Stimulated activated CD4-positive, alpha-beta T cell treated with anti-CD3 and anti-CD28 coated beads, TNF-alpha, amount 100 ng/mL, for 1 hour (primary cell): ENCODE measurements at places on chromosomes 1 and 21.

- no peak for DNase-seq
These were observed 410.1 kb upstream of the LYPLAL1 start for GRCh38 chr1:218763538-218763937.

- no peak for DNase-seq
These were observed 10.9 kb upstream of the VAV3 start for GRCh38 chr1:107975851-107976250.

DNA sequence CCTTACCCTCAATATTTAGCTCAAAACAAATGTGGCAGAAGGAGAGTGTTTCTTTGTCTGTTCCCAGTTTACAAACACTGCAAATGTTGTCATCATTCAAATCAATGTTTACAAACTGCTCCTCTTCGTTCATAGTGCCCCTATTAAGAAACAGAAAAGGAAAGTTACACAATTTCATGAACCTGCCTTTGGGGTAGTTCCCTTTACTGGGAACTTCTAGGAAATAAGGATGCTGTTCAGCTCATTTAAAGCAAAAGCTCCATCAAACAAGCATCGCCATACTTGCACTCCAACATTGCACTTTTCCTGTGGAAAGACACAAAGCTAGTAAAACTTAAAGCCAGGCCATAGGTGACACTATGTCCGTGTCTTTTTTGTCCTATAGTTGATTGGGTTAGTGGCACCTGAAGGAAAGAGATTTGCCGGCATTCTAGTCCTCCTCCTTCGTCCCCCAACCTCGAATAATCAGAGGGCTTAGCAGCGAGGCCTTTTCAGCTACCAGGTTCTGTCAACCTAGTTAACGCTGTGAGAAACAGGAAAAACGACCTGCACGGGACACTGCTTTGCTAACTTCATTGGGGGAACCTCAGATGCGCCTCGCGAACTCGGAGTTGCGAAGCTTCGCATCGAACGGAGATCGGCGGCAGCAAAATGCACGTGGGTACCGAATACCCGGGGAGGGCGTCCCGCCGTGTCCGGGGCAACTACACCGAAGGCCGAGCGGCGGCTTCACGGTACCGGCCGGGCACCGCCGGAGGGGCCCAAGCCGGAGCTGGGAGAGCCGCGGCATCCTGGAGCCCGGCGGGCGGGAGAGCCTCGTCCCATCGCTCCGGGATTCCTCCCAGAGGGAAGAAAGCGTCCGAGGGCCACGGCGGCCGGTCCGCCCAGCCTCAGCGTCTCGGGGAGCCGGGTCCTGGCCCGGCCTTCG lies 706 bp downstream of the C21orf91 start:
- no peak for DNase-seq

DNA sequence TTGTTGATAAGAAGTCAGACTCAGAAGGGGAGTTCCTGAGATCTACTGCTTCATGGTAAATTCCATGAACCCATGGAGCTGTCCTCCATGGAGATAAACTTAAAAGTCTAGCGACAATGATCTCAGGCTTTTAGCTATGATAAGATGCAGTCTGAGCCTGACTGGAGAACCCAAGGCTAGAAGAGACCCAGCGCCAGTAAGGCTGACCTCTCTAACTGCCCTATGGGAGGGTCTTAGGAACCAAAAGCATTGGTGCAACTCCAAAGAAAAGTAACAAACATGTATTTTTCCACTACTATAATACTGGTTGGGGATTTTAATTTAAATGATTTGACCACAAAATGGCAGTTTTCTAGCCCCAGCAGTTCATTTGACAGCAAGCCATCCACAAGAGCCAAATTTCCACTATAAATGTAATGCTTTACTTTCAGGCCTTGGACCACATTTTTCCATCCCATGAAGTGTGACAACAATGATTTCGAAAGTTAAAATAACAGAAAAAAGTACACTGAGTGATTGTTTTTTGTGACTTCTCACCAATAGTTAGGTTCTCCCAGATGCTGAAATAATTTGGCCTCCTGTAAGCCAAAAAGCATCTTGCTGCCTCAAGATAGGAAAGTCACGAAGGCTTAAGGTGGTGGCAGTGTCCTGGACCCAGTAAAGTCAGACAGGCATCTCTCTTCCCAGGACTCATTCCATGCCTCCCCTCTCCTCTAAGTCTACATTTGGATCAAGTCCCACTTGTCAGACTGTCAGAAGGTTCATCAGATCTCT lies 43.1 kb upstream of the EXOSC10 start:
- DNase-seq: no peak

DNA sequence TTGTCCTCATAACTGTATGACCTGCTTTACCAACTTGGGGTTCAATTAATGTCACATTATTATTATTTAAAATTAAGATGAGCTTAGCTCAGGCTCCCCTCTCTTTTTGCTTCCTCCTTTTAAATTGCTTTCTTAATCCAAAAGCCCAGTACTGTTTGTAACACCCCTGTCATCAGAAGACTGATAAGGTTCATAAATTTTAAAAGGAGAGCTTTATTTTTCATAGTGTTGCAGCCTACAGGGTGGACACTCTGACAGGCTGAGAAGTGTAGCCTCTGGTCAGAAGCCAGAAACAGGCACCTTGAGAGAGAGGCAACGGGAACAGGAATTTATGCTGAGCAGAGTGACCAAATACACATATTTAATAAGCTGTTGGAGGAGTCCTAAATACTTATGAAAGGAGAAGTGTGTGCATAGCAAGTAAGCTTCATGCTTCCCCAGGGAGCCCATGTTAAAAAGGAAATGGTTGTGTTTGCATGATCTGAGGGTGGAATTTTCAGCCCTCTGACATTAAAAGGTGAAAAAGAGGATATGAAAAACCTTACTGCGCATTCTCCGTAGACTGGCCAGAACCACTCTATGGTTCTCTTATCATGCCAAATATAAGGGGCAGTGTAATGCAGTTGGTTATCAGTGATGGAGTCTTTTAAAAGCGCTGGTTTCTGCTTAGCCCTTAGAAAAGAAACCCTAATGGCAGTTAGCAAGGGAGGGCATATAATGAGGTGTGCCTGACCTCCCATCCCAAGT lies 30.5 kb upstream of the FGGY start:
- DNase-seq: no peak

- no peak for DNase-seq
These were observed 105.7 kb downstream of the NME7 start for GRCh38 chr1:169261884-169262283.

DNA sequence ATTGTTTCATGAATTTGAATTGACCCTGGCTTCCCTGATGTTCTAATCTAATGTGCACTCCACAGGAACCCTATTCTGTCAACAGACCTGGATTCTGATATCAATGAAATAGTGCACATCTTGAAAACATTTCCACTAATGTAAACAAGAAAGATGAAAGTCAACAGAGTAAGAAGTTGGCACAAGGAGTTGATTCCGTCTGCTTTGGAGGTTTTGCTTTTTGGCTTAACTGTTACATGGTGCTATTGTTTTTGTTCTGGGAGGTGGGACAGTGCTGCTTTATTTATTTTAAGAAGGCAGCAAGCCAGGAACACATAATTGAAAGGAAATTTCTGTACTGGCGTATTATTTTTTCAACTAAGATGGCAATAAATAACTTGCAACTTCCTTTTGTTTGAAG lies 73.3 kb downstream of the LEPR start:
- no peak for DNase-seq

DNA sequence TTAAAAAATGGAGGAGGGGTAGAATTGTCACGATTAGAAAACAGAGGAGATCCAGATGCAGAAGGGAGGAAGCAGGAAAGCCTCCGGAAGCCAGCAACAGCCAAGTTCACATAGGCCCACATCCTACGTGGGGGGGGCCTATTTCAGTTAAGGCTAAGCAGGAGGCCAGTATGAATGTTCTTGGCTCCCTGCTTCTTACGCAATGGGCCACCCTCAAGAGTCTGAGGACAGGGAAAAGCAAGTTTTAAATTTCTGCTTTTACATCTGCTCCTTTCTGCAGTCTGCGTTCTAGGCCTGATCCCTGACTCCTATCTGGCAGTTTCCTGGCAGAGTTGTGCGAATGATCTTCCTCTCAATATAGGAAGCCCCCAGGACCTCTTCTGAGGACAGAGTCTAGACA lies 30.6 kb downstream of the RABIF start:
- DNase-seq: no peak

- no peak for DNase-seq
These were observed 166.8 kb upstream of the GALNT2 start for GRCh38 chr1:229900220-229900619.

DNA sequence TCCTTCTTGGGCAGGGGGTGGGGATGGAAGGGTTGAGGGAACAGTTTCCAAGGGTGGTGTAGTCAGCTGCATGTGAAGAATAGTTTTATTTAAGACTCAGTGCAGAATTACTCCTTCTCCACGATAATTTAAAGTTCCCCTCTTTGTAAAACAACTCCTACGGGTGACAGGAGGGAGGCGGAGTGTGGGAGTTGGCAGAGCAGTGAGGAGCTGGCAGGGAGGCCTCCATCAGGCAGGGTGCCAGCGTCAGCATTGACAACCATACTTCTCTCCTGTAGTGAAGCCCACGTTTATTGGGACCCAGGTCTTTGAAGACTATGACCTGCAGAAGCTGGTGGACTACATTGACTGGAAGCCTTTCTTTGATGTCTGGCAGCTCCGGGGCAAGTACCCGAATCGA lies 93.8 kb downstream of the MTR start:
- DNase-seq: no peak

- DNase-seq: no peak
These were observed 46.3 kb downstream of the IER5 start for GRCh38 chr1:181134543-181135436.

DNA sequence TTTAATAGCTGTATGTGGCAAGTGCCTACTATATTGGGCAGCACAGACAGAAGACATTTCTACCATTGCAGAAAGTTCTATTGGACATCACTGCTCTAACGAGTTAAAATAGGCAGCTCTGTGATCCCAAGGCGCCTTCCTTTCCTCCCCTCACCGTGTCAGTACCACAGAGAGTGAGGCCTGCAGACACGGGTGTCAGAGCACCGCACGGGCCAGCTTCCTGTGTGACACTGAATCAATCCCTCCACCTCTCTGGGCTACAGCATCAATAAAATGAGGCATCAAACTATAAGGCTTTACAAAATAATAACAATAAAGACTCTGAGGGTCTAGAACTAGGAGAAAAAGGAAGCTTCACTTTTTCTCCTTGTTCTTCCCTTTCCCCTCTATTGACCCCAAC lies 246.7 kb downstream of the FOXD2 start:
- DNase-seq: no peak
